ENCODE measurements at places on chromosomes 11 and 22. TPM values are rescaled to one million over a fixed set of nuclear protein-coding genes. Genes with fewer than 3 reads are reported as not detected.
A peak's percentile ranks its signal among the peaks of the same experiment; 100 is the strongest.

The DUSP8 gene
- 0.51 TPM for total RNA-seq

The GGTLC3 gene
- total RNA-seq = 1.2 TPM

The HTR3A gene
- total RNA-seq = 0.24 TPM

The LDHAL6A gene
- not detected for total RNA-seq

The SMIM35 gene
- total RNA-seq = not detected

The RAB38 gene
- total RNA-seq = 6.9 TPM

The RBMXL2 gene
- 0.54 TPM for total RNA-seq

The CENATAC gene
- 78.2 TPM for total RNA-seq

DNA sequence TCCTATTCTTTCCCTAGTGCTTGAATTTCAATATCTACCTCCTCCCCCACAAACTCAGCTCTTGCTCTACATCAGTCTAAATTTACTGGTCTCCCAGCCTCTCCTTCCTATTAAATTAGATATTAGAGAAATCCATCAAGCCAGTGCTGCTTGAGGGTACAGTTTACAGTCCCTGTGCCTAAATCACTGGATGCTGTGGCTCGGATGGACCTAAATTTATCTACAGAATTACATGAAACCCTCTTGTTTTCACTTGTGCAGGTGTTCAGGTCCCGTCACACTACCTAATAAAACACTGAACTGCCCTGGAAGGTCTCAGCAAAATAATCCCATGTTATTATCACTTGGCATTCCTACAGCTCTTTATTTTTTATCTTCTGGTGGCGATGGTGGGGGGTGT, 134.7 kb upstream of the E2F8 start:
- no peak overlapping the region for H3K4me3 ChIP-seq
- peaks cover 7% of the 10 kb centered on the region for H3K4me1 ChIP-seq
- DNase-seq = no peak
- H3K27ac ChIP-seq = no peak overlapping the region
- H3K27me3 ChIP-seq = no peaks in the 10 kb centered on the region
- no peaks in the 10 kb centered on the region for H3K36me3 ChIP-seq

DNA sequence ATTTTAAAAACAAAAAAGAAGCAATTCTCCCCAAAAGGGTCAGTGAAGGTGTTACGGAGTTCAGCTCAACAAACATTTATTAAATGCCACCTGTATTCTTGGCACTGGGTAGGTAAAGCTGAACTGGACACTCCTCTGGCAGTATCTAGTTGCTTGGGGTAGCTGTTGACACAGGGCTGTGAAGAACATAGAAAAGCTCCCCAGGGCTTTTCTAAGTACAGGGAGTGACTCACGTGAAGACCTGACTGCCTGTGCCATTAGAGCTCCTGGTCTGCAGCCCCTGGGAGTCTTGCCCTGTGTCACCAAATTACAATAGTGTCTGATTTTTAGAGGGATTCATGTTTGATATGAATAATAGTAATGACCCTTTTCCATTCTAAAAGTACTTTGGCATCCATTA, 43.6 kb downstream of the COA4 start:
- H3K27ac ChIP-seq = no peak overlapping the region
- no peaks in the 10 kb centered on the region for H3K27me3 ChIP-seq
- DNase-seq = no peak
- no peaks in the 10 kb centered on the region for H3K36me3 ChIP-seq

- no peaks in the 10 kb centered on the region for H3K36me3 ChIP-seq
- H3K27me3 ChIP-seq = no peaks in the 10 kb centered on the region
- DNase-seq = no peak
- no peak overlapping the region for H3K27ac ChIP-seq
- no peak overlapping the region for H3K4me3 ChIP-seq
Measured at GRCh38 chr11:103872748-103873147, 163.7 kb upstream of the DDI1 start.

DNA sequence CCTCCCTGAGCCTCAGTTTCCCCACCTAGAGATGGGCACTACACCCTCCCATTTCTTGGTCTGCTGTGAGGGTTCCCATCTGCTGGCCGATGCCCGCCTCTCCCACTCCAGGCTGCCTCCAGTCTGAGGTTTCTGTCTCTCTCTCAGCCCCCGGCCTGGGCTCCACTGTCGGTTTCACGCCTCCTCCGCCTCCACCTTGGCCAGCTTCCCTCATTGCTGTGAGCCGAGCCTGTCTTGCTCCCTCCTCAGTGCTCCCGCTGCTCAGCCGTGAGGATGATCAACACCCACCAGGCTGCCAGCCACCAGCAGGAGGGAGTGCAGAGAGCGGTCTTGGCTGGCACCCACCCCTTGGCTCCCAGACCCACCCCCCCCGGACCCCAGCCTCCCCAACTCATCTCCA, 61.0 kb downstream of the CYTH4 start:
- no peaks in the 10 kb centered on the region for H3K4me1 ChIP-seq
- peak; percentile 25 for DNase-seq
- no peak overlapping the region for H3K4me3 ChIP-seq
- H3K27ac ChIP-seq = no peak overlapping the region
- H3K36me3 ChIP-seq = no peaks in the 10 kb centered on the region

- DNase-seq = no peak
- no peak overlapping the region for H3K4me3 ChIP-seq
- no peaks in the 10 kb centered on the region for H3K4me1 ChIP-seq
- H3K27me3 ChIP-seq = no peaks in the 10 kb centered on the region
Measured at GRCh38 chr11:296171-297050, 2.9 kb downstream of the IFITM5 start.

GRCh38 chr11:111627591-111627990, 25.3 kb downstream of the SIK2 start:
- H3K36me3 ChIP-seq = peaks cover 7% of the 10 kb centered on the region
- H3K4me1 ChIP-seq = peaks cover under 1% of the 10 kb centered on the region
- no peak overlapping the region for H3K27ac ChIP-seq
- H3K27me3 ChIP-seq = no peaks in the 10 kb centered on the region
- DNase-seq = no peak
- no peak overlapping the region for H3K4me3 ChIP-seq

DNA sequence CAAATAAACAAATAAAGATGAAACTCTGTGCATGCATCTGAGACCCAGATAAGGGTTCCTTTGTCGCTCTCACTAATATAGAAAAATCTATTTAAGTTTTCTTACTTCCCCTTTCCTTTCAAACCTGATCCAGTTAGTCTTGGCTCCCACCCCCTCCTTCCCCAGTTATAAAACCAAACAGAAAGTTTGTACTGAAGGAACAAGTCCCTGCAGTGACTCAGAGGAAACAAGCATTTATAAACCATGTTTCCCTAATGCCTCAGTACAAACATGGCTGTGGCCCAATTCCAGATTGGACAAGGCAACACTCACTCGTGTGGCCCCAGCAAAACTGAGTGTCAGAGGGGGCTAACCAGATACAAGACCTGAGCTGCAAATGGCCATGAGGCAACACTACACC, 65.5 kb upstream of the ARHGAP20 start:
- no peaks in the 10 kb centered on the region for H3K4me1 ChIP-seq
- no peak overlapping the region for H3K27ac ChIP-seq
- DNase-seq = no peak

DNA sequence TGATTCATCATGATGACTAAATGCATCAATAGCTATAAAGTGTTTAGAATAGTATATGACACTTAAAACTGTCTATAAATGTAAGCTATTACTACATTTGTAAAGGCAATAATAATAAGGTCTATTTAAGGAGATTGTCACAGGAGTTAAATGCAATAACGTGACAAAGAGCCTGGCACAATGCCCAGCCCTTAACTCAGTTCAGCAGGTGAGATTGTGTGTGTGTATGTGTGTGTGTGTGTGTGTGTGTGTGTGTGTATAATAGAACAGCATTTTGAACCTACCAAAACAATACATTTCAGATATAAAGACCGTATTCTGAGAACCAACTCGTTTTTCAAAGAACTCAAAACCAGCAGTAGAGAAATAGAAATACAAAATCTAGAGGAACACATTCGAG, 177.5 kb downstream of the MYO18B start:
- H3K27ac ChIP-seq = no peak overlapping the region
- no peaks in the 10 kb centered on the region for H3K27me3 ChIP-seq
- H3K4me3 ChIP-seq = no peak overlapping the region

DNA sequence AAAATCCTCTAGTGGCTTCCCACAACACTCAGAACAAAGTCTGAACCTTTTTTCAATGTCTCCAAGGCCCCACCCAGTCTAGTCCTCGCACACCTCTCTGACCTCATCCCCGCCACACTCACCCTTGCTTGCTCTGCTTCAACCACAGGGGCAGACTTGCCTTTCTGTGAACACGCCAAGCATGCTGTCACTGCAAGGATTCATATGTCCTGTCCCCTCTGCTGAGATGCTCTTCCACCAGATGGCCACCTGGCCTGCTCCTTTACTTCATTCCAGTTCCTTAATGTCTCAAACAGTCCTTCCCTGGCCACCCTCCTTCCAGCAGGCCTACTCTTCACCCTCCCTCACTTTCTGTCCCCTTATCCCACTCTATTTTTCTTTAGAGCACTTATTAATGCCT, 60.6 kb upstream of the ARHGAP20 start:
- no peak for DNase-seq
- H3K4me1 ChIP-seq = no peaks in the 10 kb centered on the region
- no peak overlapping the region for H3K27ac ChIP-seq
- no peaks in the 10 kb centered on the region for H3K36me3 ChIP-seq
- H3K27me3 ChIP-seq = no peaks in the 10 kb centered on the region
- no peak overlapping the region for H3K4me3 ChIP-seq

DNA sequence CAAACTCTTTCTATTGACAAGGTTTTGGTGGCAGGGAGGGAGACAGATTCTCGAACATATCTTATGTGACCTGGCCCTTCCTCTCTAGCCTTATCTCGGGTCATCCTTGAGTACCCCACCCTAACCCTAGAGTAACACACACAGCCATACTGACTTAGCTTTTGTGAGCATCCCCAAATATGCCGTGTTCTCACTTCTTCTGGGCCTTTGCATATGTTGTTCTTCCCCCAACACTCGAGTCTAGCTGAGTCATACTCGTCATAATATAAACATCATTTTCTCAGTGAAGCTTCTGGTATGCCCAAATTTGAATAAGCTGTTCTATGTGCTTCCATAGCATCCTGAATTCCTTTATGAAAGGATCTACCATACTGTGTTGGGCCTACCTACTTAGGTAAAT, 8.0 kb downstream of the TTC17 start:
- H3K27me3 ChIP-seq = no peaks in the 10 kb centered on the region
- no peaks in the 10 kb centered on the region for H3K36me3 ChIP-seq
- H3K4me1 ChIP-seq = no peaks in the 10 kb centered on the region
- no peak for DNase-seq
- H3K4me3 ChIP-seq = no peak overlapping the region

DNA sequence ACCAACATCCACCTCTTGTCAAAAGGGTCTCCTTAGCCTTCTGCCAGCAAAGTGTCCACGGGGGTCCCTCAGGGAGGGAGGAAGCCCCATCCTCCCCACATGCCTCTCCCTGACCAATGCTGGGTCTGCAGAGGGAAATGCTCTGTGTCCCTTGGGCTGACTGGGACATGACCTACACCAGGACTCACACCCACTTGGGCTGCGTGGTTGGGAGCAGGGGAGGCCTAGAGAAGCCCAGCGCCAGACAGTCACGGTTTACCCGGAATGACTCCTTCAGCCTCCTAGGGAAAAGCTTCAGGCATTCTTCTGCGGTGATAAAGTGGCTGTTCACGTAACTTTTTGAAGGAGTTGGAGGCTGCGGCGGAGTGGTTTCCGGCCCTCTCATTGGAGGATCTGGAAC, 180.3 kb downstream of the EFCAB6 start:
- H3K27ac ChIP-seq = no peak overlapping the region
- DNase-seq = no peak
- no peaks in the 10 kb centered on the region for H3K36me3 ChIP-seq
- H3K27me3 ChIP-seq = no peaks in the 10 kb centered on the region

DNA sequence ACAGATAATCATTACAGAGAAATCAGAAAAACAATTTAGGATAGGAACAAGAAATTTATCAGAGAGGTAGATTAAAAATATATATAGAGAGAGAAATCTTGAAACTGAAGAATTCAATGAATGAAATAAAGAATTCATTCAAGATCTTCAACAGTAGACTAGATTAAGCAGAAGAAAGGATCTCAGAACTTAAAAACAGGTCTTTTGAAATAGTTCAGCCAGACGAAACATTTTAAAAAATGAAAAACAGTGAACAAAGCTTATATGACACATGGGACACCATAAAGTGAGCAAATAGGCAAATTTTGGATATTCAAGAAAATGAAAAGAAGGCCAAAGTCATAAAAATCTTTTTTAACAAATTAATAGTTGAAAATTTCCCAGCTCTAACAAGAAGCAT, 138.8 kb downstream of the CASP12 start:
- H3K4me1 ChIP-seq = no peaks in the 10 kb centered on the region
- no peaks in the 10 kb centered on the region for H3K27me3 ChIP-seq
- no peaks in the 10 kb centered on the region for H3K36me3 ChIP-seq
- no peak overlapping the region for H3K4me3 ChIP-seq

GRCh38 chr11:16844268-16844771, 105.9 kb downstream of the C11orf58 start:
- H3K27ac ChIP-seq = no peak overlapping the region
- H3K27me3 ChIP-seq = no peaks in the 10 kb centered on the region
- H3K36me3 ChIP-seq = peaks cover 31% of the 10 kb centered on the region
- H3K4me1 ChIP-seq = peaks cover 19% of the 10 kb centered on the region

DNA sequence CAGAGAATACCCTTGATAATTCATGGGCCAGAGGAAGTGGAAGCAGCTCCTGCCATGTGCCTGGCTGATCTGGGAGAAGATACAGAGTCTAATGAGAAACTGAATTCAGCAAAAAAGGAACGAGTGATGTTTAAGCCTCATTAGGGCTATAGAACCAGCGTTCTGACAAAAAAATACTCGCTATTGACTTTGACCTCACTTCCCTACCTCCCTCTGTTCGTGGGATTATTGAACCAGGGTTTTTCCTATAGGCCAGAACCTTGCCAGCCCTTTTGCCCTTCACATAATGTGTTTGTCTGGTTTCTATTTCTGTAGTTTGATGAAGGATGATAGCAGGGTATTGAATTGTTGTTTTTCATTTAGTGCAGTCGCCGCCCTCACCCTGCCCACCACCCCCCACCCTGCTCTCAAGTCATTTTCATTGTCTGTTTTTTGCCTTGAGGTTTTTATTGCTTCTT, 7.6 kb upstream of the RBFOX2 start:
- no peaks in the 10 kb centered on the region for H3K27me3 ChIP-seq
- no peaks in the 10 kb centered on the region for H3K36me3 ChIP-seq
- H3K4me1 ChIP-seq = peaks cover 22% of the 10 kb centered on the region

GRCh38 chr22:50308597-50308935, 1.1 kb upstream of the PLXNB2 start:
- H3K4me1 ChIP-seq = peaks cover 36% of the 10 kb centered on the region
- peak; percentile 89 for DNase-seq
- H3K36me3 ChIP-seq = no peaks in the 10 kb centered on the region
- H3K27ac ChIP-seq = peak overlapping the region; percentile 83

DNA sequence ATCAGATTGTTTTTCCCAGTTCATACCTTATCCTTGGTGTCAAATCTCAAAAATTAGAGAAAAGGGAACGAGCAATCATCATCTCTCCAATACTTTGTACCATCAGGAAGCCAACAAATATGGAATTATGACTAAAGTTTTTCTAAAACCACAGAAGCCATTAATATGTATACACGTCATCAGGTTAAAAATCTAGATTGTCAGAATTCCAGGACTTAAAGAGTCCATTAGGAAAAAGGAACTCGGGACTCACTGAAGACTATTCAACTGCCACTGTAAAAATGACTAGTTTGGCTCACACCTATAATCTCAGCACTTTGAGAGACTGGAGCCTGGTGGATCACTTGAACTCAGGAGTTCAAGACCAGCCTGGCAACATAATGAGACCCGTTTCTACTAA, 344.4 kb upstream of the LRRC4C start:
- DNase-seq = no peak
- H3K27ac ChIP-seq = no peak overlapping the region
- H3K4me1 ChIP-seq = no peaks in the 10 kb centered on the region
- H3K4me3 ChIP-seq = no peak overlapping the region
- no peaks in the 10 kb centered on the region for H3K27me3 ChIP-seq
- no peaks in the 10 kb centered on the region for H3K36me3 ChIP-seq

Measured in cardiac muscle cell (in vitro differentiated cells and primary cell).